ENCODE measurements at places on chromosomes 7 and 10.

- no peak for DNase-seq
Measured at GRCh38 chr7:105126436-105126975, 112.5 kb downstream of the KMT2E start.

DNA sequence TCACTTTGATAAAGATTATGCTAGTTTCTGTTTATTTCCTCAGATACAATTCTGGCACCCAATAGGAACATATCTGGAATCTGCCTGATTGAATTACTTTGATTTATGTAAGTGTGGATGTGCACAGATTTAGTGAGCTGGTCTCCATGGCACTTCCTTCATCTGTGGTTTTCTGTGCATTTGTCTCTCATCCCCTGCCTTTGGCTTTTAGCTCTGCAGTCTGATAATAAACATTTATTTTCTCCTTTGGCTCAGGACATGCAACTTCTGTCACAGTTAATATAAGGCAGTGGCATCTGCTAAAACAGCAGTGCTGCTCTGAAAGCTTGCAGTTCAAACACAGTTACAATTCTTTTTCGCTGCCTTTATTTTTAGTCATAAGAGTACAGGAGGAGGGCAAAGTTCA lies 273.7 kb upstream of the CHRM2 start:
- DNase-seq: no peak

DNA sequence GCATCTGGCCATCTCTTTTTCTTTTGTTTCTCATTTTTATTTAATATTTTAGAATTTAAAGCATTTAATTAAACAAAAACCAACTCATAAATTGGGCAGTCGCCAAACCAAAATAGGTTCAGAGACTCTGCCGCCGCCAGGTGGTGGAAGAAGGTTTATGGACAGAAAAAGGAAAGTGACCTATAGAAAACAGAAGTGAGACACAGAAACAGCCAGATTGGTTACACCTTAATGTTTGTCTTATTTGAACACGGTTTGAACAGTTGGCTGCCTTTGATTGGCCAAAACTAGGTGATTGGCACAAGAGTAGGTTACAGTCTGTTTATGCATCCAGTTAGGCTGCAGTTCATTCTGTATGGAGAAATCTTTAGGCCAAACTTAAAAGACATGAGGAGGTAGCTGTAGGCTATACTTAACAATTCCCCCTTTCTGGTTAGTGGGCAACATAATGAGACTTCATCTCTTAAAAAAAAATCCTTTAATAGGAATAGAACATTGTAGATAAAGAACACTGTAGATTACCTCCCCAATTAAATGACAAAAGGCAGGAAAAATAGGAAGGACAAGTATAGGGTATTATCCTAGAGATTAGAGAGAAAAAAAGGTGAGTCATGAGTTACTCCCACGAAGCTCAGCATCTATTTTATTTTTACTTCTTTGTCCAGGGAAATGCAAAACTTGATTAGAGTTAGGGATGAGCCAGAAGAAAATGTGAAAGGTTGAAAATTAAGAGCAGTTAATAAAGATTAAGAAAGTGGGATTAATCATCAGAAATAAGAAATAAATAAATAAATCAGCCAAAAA lies 23.9 kb upstream of the CYCS start:
- no peak for DNase-seq

GRCh38 chr7:135811506-135811905 lies 62.9 kb upstream of the FAM180A start:
- DNase-seq: no peak

DNA sequence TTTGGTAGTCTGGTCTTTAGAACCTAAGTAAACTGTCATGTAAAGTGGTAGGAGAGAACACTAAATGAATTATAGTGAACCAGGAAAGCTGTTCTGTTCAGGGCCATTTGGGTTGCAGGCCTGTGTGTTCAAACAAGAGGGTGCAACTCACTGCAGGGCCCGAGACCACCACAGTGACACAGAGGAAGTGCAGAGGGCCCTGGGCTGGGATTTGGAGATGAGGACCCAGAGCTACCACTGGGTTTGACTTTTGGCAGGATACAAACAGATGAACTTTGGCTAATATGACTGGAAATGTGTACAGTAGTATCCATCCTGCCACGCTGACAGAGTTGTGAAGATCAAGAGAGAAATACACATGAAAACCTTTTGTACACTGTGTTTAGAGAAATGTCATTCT lies 9.8 kb downstream of the MMP21 start:
- DNase-seq: no peak

GRCh38 chr10:100037758-100038315 lies 28.1 kb upstream of the DNMBP start:
- no peak for DNase-seq
